Activated CD8-positive, alpha-beta memory T cell treated with anti-CD3 and anti-CD28 coated beads, Interleukin-2, amount 50 U/mL, for 4 hours (primary cell): ENCODE measurements at places on chromosomes 1 and 21.

- no peak for DNase-seq
These were observed 26.7 kb downstream of the MIS18A start for GRCh38 chr21:32252136-32252535.

DNA sequence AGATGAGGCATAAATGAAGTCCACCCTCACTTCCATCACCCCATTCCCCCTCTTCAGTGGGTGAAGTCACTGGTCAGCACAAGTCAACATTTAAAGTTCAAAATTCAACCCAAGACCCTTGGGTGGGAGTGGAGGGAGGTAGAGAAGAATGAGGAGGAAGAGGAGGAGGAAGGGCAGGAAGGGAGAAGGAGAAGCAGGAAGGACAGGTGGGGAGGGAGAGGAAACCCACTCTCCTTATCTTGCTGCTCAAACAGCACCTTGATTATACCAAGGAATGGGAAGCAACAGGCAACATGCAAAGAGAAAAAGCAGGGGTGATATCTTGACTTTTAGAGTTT, 4.0 kb upstream of the BTG2 start:
- DNase-seq: no peak

DNA sequence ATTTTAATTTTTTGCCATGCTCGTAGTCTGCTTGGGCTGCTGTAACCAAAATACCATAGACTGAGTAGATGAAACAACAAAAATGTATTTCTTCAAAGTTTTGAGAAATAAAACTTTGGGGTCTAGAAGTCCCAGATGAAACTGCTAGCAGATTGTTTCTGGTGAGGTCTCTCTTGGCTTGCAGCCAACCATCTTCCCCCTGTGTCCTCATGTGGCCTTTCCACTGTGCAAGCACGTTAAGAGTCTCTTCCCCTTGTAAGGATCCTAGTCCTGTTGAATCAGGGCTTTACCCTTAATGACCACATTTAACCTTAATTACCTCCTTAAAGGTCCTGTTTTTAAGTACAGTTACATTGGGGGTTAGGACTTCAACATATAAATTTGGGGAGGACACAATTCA, 86.6 kb downstream of the PTBP2 start:
- DNase-seq: no peak

DNA sequence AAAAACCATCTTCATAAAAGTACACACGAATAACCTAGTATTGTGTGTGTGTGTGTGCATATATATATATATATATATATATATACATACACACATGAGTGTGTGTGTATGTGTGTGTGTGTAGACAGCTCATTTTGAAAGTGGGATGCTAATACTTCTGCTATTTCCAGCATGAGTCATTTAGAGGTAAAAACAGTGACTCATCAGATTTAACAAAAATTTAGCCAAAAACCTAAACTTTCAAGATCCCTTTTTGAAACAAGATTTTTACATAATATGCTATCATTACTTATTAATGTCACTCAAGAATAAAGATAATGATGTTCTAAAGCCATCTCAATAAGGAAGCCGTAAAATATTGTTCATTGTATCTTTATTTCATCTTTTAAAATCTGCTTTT, 35.6 kb upstream of the ADGRL4 start:
- no peak for DNase-seq

- no peak for DNase-seq
These were observed 37.8 kb upstream of the NEK2 start for GRCh38 chr1:211713231-211713630.

- DNase-seq: peak; percentile 37
These were observed 8.1 kb upstream of the TSPAN1 start for GRCh38 chr1:46166521-46167462.

DNA sequence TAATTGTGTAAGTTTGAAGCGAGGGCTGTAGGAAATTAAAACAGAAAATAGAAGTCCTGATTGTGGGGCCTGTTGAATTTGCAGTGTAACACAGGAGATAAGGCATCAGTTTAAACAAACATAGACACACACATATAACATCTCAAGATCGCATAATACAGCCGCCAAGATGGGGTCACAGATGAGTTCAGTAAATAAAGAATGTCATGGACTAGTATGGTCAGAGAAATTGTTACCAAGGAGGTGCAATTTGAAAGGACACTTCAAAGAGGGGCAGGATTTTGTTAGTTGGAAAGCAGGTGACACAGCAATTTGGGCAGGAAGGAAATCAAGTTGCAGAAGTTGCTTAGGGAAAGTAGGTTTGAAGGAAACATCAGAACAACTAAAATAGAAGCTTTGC, 450.0 kb downstream of the USP25 start:
- DNase-seq: no peak
